Thyroid gland (tissue), 4 donors: ENCODE measurements at places on chromosomes 1 and 21. TPM values are rescaled to one million over a fixed set of nuclear protein-coding genes. Genes with fewer than 3 reads are reported as not detected.
A peak's percentile ranks its signal among the peaks of the same experiment; 100 is the strongest.

Gene GJA8
- not detected for total RNA-seq

DNA sequence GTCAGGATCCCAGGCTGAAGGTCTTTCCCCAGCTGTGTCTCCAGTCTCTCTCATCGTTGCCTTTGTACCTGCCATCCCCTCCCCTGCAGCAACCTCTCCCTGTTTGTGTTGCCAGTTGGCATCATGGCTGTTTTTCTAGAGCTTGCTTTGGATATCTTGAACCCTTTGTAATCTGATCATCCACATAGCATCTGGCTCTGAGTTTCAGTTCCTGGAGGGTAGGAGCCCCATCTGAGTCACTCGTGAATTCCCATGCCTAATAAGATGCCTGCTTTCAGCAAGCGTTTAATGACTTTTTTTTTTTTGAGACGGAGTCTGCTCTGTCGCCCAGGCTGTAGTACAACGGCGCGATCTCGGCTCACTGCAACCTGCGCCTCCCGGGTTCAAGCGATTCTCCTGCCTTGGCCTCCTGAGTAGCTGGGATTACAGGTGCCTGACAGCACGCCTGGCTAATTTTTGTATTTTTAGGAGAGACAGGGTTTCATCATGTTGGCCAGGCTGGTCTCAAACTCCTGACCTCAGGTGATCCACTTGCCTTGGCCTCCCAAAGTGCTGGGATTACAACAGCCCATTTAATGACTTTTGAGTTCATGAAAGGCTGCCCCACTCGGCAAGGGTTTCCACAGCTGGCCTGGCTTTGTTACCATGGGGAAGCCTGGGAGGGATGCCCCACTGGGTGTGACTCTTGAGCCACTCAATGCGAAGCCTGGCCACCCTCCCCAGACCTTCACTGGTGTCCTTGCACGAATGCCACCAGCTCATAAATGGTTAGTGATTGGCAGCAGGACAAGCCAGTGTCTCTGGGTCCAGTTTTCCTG, 11.9 kb downstream of the ALPL start:
- H3K36me3 ChIP-seq = no peaks in the 10 kb centered on the region
- H3K27me3 ChIP-seq = no peaks in the 10 kb centered on the region
- H3K4me1 ChIP-seq = peaks cover 12% of the 10 kb centered on the region
- no peak overlapping the region for H3K27ac ChIP-seq
- no peak overlapping the region for H3K4me3 ChIP-seq
- DNase-seq = no peak

- H3K36me3 ChIP-seq = no peaks in the 10 kb centered on the region
- DNase-seq = peak; percentile 88
- H3K27ac ChIP-seq = no peak overlapping the region
- H3K4me1 ChIP-seq = peaks cover 8% of the 10 kb centered on the region
Observed at GRCh38 chr1:219660666-219661463, 48.0 kb upstream of the ZC3H11B start.

- no peak for DNase-seq
- no peak overlapping the region for H3K27ac ChIP-seq
- H3K4me3 ChIP-seq = no peak overlapping the region
Observed at GRCh38 chr1:243890576-243890975, 40.5 kb upstream of the AKT3 start.

DNA sequence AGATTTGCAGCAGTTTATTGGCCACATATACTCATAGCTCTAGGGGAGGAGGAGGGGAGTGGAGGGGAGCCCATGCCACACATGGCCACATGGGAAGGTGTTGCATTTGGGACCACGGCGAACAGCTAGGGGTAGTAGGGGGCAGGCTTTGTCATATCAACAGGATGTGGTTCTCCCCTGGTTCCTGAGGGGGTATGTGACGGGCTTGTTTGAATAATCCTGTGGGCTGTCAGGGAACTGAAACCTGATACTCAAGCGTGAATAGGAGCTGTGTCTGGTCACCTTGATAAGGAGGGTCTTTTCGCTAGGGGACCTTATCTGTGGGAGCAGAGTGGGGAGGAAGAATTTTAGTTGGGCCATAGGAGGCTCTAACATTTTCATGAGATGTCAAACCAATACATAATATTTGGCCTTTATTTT, 264.7 kb downstream of the CTH start:
- no peak overlapping the region for H3K27ac ChIP-seq
- H3K36me3 ChIP-seq = no peaks in the 10 kb centered on the region
- no peak overlapping the region for H3K4me3 ChIP-seq
- no peak for DNase-seq
- H3K4me1 ChIP-seq = no peaks in the 10 kb centered on the region
- no peaks in the 10 kb centered on the region for H3K27me3 ChIP-seq

- no peaks in the 10 kb centered on the region for H3K4me1 ChIP-seq
- no peaks in the 10 kb centered on the region for H3K27me3 ChIP-seq
- no peaks in the 10 kb centered on the region for H3K36me3 ChIP-seq
- DNase-seq = no peak
Observed at GRCh38 chr1:167369933-167370332, 148.4 kb downstream of the CD247 start.

GRCh38 chr1:205082431-205082830, 1.8 kb downstream of the TMEM81 start:
- H3K27me3 ChIP-seq = no peaks in the 10 kb centered on the region
- H3K4me1 ChIP-seq = no peaks in the 10 kb centered on the region
- H3K27ac ChIP-seq = no peak overlapping the region
- no peak overlapping the region for H3K4me3 ChIP-seq
